Adipocyte (in vitro differentiated cells): ENCODE measurements at places on chromosomes 6 and 20.
A peak's percentile ranks its signal among the peaks of the same experiment; 100 is the strongest.

DNA sequence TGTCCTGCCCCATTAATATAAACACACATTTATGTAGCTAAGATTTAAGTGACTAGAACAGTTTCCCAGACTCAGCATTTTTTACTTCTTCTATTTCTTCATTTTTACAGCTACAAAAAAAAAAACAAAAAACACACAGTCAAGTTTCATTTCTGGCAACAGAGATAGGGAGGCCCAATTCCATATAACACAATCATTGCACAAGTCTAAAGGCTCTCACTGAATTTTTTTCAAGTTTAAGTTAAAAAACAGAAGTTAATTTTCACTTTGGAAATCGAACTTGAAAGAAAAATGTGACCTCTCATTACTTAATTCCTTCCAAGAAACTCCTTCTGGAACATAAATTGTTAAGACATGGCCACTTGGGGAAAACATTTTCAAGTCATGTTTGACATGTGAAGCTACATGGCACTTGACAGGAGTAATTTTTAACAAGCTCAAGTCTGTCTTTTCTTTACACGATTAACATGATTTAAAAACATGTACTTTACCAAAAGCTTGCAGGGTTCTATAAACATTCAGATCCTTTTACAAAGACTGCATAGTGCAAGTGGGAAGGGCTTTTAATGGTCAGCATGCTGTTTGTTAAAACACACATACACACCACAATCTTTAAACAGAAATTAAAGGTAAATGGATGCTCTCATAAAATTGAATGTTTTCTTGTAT, 100.1 kb upstream of the CCDC28A start:
- peak; percentile 58 for DNase-seq

GRCh38 chr20:60760256-60761000, 491.6 kb upstream of the CDH4 start:
- no peak for DNase-seq

DNA sequence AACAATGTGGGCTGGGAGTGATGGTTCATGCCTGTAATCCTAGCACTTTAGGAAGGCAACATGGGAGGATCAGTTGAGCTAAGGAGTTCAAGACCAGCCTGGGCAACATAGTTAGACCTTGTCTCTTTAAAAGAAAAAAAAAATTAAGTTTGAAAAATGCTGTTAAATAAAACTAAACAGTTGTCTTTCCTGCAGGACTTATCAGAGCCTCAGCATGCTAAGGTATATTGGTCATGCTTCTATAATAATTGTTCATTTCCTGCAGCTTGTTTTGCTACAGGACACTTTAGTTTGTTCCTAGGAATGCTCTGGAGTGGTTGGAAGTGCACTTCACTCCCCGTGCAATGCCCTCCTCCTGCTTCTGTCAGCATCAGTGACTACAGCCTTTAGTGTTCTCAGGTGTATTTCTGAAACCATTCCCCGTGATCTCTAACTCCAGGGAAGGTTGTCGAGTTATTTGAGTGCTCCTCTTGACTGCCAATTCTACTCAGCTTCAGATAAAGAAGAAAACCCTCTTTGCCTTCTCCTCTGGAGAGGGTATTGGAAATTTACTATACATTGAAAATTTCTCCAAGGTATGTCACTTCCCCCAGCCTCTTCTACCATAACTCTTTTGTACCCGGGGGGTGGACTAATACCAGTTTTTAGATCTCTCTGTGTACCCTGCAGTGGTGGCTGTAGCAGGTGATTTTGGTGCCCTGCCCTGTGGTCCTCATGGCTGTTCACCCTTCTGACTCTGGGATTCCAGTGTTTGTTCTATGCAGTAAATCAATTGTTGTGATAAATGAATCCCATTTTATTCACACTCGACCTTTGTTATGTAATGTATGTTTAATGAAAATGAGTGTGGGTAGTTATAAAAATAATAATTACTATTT, 33.8 kb downstream of the NHLRC1 start:
- no peak for DNase-seq

DNA sequence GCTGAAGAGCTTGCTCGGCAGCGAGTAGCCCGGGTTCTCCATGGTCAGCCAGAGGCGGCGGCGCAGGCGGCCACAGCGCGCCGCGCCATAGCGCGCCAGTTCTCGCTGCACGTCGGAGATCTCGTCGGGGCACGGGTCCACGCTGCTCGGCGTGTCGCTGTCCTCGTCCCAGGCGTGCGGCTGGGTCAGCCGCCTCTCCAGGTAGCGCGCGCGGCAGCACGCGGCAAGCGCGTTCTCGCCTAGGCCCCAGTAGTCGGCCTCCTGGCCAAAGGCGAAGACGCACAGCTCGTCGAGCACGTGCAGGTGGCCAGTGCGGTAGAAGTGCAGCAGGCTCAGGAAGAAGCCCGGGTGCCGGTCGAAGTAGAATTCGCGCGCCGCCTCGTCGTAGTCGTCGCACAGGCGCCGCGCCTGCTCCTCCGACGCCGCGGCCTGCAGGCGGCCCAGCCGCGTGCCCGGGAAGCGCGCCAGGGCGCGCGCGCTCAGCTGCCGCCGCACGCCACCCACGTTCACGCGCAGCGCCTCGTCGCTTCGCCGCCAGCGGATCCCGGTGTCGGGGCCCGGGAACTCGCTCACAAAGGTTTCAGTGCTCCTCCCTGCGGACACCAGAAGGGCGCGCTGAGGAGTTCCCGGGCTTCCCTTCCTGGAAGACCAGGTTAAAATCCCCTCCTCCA, 2.7 kb downstream of the KCNS1 start:
- DNase-seq, result peak; percentile 51
